ENCODE measurements at places on chromosomes 6 and 20.

- DNase-seq: no peak
Observed at GRCh38 chr6:47086051-47086770, 44.1 kb upstream of the ADGRF1 start.

- DNase-seq: no peak
Observed at GRCh38 chr20:41038149-41038877, 9.7 kb downstream of the TOP1 start.

DNA sequence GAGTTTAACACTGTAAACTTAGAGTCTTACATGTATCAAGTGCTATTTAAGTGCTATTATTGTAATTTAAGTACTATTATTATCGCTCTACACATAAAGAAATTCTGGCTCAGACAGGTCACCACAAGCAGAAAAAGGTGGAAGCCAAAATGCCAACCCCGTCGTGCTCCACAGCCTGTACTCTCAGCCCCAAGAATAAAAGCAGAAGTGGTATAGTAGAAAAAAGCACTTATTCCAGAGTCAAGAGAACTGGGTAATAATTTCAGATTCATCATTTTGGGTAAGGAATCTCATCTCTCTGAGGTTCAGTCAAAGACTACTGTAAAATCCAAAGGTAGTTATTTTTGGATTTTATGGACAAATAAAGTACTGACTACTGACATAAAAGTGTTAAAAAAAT, 943 bp downstream of the ZUP1 start:
- no peak for DNase-seq

DNA sequence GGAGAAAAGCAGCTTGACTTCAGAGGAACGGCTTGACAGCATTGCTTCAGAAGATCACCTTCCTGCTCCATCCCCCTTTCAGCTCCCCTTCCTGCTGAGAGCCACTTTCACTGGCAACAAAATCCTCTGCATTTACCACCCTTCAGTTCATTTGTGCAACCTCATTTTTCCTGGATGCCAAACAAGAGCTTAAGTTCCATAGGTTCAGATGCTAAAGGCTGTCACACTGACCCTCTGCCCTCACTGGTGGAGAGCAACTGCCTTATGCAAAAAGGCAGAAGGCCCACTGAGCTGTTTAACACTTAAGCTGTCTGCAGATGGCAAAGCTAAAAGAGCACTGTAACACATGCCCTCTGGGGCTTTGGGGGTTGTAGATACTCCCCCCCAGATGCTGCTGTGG, 131.2 kb upstream of the SPACA1 start:
- no peak for DNase-seq

- DNase-seq: no peak
Observed at GRCh38 chr6:95576218-95576997, 927 bp upstream of the MANEA start.

DNA sequence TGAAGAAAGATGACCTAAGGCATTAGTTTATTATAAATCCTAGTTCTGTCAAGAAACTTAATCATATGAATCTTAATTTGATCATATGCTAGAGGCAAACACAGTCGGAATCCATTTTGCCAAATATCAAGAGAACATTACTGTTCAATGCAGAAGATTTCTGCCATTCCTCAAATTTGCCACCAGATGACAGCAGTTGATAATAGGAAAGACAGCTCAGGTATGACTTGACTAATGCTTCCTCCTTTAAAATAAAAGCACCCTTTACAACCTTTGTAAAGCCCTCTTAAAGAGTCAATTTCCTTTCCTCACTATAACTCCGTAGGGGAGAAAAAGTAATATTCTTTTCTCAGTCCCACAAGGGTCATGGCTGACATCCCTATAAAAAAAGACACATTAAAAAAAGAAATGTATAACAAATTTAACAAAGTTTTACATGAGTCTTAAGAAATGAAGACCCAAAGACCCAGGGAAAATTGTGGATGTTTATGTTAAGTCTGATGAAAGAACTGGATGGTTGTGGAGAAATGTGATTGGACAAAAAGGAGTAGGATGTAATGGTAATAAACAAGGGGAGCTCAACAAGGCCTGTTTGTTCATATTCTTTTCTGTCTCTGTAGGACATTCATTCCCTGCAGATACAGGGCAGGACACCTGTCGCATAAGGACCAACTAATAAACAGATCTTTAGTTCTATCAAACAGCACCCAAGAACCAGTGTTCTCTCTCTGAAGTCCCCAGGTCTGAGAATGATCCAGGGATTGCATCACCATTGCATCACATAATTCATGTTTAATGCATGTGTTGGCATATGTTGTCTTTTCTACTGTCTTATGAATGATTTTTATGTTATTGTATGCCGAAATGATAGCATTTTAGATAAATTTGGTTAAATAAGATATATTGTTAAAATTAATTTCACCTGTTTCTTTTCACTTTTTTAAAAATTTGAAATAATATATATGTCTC, 23.0 kb upstream of the IL17A start:
- no peak for DNase-seq

GRCh38 chr6:84422380-84422968, 195.0 kb upstream of the CEP162 start:
- DNase-seq: no peak

GRCh38 chr20:44031781-44032582, 117.3 kb downstream of the TOX2 start:
- no peak for DNase-seq

DNA sequence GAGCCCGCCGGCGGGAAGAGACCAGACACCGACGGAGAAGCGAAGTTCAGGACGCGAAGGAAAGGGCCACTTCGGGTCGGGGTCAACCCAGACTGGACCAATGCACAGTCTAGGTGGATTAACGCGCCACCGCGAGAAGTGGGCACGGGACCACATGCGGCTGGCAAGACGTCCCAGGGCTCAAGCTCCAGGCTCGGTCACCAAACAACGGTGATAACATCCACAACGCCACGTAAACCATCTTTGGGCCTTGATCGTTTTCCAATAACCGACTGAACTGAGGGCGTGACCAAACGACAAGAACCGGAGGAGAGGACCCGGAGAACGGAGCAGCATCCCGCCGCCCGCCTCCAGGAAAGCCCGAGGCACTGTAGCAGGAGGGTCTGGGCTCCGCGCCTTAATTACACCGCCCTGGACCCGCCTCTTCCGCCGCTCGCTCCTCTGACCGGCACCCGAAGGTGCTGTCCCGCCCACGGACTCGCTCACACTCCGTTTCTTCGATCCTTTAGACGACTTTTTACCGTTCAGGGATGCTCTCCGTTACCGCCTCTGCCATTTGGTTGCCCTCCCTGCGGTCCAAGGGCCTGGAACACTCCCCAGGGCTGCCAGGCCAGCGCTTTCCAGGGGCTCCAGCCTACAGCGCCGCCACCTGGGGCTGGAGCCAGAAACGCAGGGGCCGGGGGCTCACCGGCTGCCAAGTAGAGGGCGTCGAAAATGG, 44.1 kb downstream of the DPPA5 start:
- peak; percentile 44 for DNase-seq

GRCh38 chr6:143140767-143141166, 80.1 kb downstream of the AIG1 start:
- no peak for DNase-seq

- DNase-seq: no peak
Observed at GRCh38 chr6:168352096-168352495, 32.5 kb upstream of the DACT2 start.

- DNase-seq: no peak
Observed at GRCh38 chr6:150129616-150130505, 13.0 kb upstream of the PPP1R14C start.

- DNase-seq: no peak
Observed at GRCh38 chr20:52105442-52106422, 85.8 kb downstream of the ZFP64 start.

GRCh38 chr6:40966860-40967259, 72.2 kb downstream of the UNC5CL start:
- no peak for DNase-seq

GRCh38 chr20:3934624-3935023, 45.4 kb downstream of the PANK2 start:
- no peak for DNase-seq

DNA sequence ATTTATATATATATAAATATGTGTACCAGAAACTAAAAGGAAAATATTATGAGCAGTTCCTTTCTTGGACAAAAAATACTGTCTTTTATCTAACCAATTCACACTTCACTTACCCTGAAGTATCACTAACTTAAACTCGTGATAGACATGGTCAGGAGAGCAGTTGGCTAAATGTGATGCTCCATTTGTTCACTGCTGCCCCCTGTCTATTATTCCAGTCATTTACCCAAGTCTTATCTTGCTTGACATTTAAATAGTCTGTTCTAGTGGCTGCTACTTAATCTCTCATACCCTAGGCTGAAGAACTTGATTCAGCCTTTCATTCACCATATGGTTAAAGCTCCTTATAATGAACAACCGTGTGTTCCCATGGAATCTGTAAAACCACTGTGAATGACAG, 789.6 kb upstream of the EYS start:
- DNase-seq: no peak

GRCh38 chr20:15289337-15289736, 951.9 kb upstream of the FLRT3 start:
- DNase-seq: no peak

GRCh38 chr6:140985679-140986275, 1146.9 kb upstream of the GJE1 start:
- DNase-seq: no peak

GRCh38 chr20:40339661-40340449, 349.2 kb downstream of the MAFB start:
- no peak for DNase-seq

GRCh38 chr6:49826743-49827406, 39.5 kb downstream of the CRISP1 start:
- DNase-seq: no peak

DNA sequence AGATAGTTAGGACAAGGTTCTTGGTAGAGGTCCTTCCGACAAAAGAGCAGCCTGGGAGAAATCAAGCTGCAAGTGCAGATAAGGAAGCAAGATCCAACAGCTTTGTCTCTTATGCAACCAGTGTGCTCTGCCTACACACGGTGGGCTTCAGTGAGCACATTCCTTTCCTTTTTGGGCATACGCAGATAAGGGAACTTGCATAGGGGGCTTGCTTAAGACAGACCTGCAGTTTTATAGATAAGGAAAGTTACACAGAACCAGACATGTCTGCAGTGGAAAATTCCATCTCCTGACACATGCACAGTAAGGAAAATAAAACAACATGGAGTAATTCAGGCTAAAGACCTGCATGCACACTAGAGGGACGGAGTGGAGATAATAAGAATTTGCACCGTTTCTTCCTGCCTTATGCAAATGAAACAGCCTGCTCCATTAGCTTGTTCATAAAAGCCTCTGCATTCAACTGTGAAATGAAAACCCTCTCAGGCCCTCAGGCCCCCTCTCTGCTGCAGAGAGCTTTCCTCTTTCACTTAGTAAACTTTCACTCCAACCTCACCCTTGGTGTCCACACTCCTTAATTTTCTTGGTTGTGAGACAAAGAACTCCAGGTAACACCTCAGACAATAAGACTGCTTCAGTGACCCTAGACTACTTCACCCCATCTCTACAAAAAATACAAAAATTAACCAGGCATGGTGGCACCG, 97.5 kb upstream of the MYLIP start:
- no peak for DNase-seq

GRCh38 chr6:108616544-108616943, 55.8 kb downstream of the FOXO3 start:
- DNase-seq: no peak

DNA sequence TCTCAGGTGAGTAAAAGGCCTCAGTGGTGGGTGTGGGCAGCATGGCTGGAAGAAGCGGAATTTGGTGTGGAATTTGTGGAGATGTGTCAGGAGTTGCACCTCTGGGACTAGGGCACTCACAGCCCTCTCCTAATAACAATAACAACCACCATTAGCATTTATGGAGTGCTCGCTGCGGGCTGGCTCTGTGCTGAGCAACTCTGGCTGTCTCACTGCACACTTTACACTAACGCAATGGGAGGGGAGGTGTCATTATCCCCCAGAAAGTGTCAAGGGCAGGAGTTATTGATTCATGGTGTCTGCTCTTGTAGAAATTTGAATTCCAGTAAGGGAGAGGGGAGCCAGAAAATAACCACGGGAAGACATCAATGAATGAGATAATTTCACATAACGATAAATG, 22.7 kb upstream of the SCRT2 start:
- DNase-seq: no peak

- no peak for DNase-seq
Observed at GRCh38 chr20:17782768-17783167, 83.0 kb downstream of the BANF2 start.

DNA sequence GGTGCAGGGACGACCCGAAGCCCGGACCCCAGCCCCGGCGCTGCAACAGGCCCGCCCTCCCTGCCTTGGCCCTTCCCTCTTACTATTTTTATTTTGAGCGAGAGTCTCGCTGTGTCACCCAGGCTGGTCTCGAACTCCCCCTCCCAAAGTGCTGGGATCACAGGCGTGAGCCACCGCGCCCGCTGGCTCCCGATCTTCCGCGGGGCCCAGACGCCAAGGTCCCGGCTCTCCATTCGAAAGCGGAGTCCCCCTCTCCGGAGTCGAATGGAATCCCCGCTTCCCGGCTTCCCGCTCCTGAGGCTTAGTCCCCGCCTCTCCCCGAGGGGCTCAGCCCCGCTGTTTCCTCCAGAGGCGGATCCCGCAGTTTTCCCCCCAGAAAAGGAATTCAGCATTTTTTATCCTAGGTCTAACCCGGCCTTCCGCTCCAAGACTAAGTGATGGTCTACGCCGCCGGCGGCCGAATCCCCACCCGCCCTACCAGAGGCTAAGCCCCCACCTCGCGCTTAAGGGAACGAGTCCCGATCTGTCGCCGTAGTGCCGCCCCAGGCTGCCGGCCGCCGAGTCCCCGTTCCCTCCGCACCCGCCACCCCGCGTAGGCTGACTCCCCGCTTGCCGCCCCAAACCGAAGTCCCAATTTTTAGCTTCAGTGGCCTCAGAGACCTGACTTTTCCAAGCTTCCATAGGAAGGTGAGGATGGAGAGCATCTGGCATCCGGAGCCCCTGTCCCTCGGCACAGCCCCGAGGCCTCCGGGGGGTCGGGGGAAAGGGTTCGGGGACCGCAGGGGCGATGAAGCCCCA, 11.5 kb upstream of the TMC2 start:
- DNase-seq: peak; percentile 17

- no peak for DNase-seq
Observed at GRCh38 chr6:35962779-35963560, 42.1 kb upstream of the SRPK1 start.

GRCh38 chr6:42166444-42167141, 6.6 kb upstream of the GUCA1A start:
- DNase-seq: peak; percentile 62

- DNase-seq: no peak
Observed at GRCh38 chr6:25564943-25565342, 87.1 kb upstream of the SCGN start.

- no peak for DNase-seq
Observed at GRCh38 chr6:435441-436307, 44.1 kb downstream of the IRF4 start.
